ENCODE measurements at places on chromosomes 3 and 15. TPM values are rescaled to one million over a fixed set of nuclear protein-coding genes. Genes with fewer than 3 reads are reported as not detected.

NUSAP1 gene
- total RNA-seq: 1.1 TPM

PCYT1A gene
- total RNA-seq: 116 TPM

TLR9 gene
- 0.16 TPM for total RNA-seq

PRICKLE2 gene
- total RNA-seq: 12.4 TPM

MFAP1 gene
- total RNA-seq: 19.8 TPM

CAMKV gene
- not detected for total RNA-seq

MESP2 gene
- total RNA-seq: 0.19 TPM

ETV5 gene
- total RNA-seq: 17.4 TPM

CACNA2D2 gene
- total RNA-seq: 1.4 TPM

NDUFAF3 gene
- 140 TPM for total RNA-seq

P2RY13 gene
- 0.46 TPM for total RNA-seq

CMTM8 gene
- total RNA-seq: 5.5 TPM

EDC3 gene
- total RNA-seq: 17.8 TPM

MAP6D1 gene
- total RNA-seq: 2.3 TPM

GRIP2 gene
- 67.8 TPM for total RNA-seq

RNF111 gene
- total RNA-seq: 25.9 TPM

ATP13A5 gene
- total RNA-seq: not detected

MNS1 gene
- total RNA-seq: 2.0 TPM

CNTN4 gene
- total RNA-seq: 2.8 TPM

CDC25A gene
- 0.32 TPM for total RNA-seq

STRIT1 gene
- total RNA-seq: 4.8 TPM

DMXL2 gene
- 8.0 TPM for total RNA-seq

FOXB1 gene
- not detected for total RNA-seq

CPNE4 gene
- 7.4 TPM for total RNA-seq

FETUB gene
- not detected for total RNA-seq

CIP2A gene
- 1.3 TPM for total RNA-seq

ZNF80 gene
- total RNA-seq: not detected

MAP1A gene
- total RNA-seq: 182 TPM

P2RY14 gene
- 1.6 TPM for total RNA-seq

Measured in cardiac septum (tissue), 1 donor.